Breast epithelium (tissue), 4 donors: ENCODE measurements at places on chromosomes 6 and 20. TPM values are rescaled to one million over a fixed set of nuclear protein-coding genes. Genes with fewer than 3 reads are reported as not detected.

PROKR2 gene
- total RNA-seq = not detected

POLR3F gene
- 17.6 TPM for total RNA-seq

GRCh38 chr6:87690441-87690840 is 11.6 kb downstream of the AKIRIN2 start:
- H3K4me1 ChIP-seq = no peaks in the 10 kb centered on the region
- DNase-seq = no peak
- H3K4me3 ChIP-seq = no peak overlapping the region
- H3K36me3 ChIP-seq = no peaks in the 10 kb centered on the region

- peaks cover 4% of the 10 kb centered on the region for H3K4me1 ChIP-seq
- H3K4me3 ChIP-seq = peak overlapping the region; percentile 59
- H3K36me3 ChIP-seq = no peaks in the 10 kb centered on the region
- H3K27ac ChIP-seq = peak overlapping the region; percentile 83
- no peak for DNase-seq
- H3K27me3 ChIP-seq = no peaks in the 10 kb centered on the region
Observed at GRCh38 chr6:28354688-28355554, 5.2 kb downstream of the ZKSCAN3 start.

HLA-DOB gene
- total RNA-seq = 2.0 TPM

DNA sequence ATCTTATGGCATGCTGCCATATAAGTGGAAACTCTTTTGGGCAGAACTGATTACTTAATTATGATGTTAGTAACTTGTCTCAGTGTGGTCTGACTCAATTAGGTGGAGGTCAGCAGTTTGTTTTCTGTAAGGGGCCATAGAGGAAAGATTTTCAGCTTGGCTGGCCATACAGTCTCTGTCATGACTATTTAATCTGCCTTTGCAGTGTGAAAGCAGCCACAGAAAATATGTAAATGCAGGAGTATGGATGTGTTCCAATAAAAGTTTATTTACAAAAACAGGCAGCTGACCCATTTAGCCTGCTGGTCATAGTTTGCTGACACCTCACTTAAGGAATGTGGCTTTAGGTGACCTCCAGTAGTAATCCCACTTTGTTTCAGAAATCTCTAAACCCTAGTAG is 700.7 kb downstream of the EPM2A start:
- no peaks in the 10 kb centered on the region for H3K36me3 ChIP-seq
- no peaks in the 10 kb centered on the region for H3K27me3 ChIP-seq
- no peak overlapping the region for H3K27ac ChIP-seq

GRCh38 chr20:61354901-61355495 is 102.9 kb downstream of the CDH4 start:
- no peak overlapping the region for H3K4me3 ChIP-seq
- no peaks in the 10 kb centered on the region for H3K4me1 ChIP-seq
- DNase-seq = no peak
- no peaks in the 10 kb centered on the region for H3K36me3 ChIP-seq

GCLC gene
- total RNA-seq = 33.8 TPM

SPTLC3 gene
- total RNA-seq = 7.9 TPM

DNA sequence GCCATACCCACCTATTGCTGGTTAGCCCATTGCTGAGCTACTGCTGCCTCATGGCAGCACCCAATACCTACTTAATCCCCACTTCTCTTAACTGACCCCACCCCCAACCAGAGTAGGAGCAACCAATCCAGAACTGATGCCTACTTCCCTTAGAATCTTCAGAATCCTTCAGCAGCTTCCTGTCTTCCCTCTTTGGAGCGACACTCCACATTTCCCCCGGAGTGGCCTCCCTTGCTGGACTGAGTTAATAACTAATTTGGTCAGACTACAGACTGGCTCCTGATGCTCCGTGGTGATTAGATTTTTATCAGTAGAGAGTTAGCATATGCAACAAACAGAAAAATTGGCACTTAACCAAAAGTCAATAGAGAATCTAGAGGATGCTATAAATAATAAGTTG is 51.2 kb upstream of the UBR2 start:
- no peaks in the 10 kb centered on the region for H3K27me3 ChIP-seq
- H3K27ac ChIP-seq = no peak overlapping the region
- H3K36me3 ChIP-seq = no peaks in the 10 kb centered on the region
- DNase-seq = no peak
- H3K4me1 ChIP-seq = no peaks in the 10 kb centered on the region

GRCh38 chr6:72999995-73000394 is 225.3 kb downstream of the KHDC1L start:
- H3K4me1 ChIP-seq = no peaks in the 10 kb centered on the region
- no peaks in the 10 kb centered on the region for H3K36me3 ChIP-seq
- peak; percentile 18 for DNase-seq
- no peaks in the 10 kb centered on the region for H3K27me3 ChIP-seq
- no peak overlapping the region for H3K4me3 ChIP-seq

PRKN gene
- total RNA-seq = 11.2 TPM

DNA sequence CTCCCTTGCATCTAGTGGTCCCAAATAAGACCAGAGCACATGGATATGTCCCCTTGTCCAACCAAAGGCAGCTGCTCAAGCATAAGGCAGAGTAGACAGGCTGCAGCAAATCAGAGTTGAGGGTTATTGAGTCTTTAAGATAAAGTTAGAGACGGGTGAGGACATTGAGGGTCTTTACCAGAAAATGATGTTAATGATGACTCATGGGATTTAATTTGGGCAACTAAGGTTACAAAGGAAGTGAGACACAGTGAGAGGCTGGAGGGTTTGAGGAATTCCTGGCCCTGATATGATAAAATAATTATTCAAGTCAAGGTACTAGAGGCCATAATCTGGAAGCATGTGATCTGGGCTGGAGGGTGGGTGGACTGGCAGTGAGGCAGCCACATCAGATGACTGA is 133.6 kb downstream of the ALDH8A1 start:
- H3K4me1 ChIP-seq = no peaks in the 10 kb centered on the region
- H3K27me3 ChIP-seq = no peaks in the 10 kb centered on the region
- H3K4me3 ChIP-seq = no peak overlapping the region
- H3K36me3 ChIP-seq = no peaks in the 10 kb centered on the region
- DNase-seq = no peak

- H3K27ac ChIP-seq = no peak overlapping the region
- no peak for DNase-seq
- H3K4me3 ChIP-seq = no peak overlapping the region
- H3K36me3 ChIP-seq = no peaks in the 10 kb centered on the region
- H3K4me1 ChIP-seq = no peaks in the 10 kb centered on the region
Observed at GRCh38 chr20:51233345-51233744, 210.4 kb upstream of the KCNG1 start.

- DNase-seq = no peak
- H3K36me3 ChIP-seq = no peaks in the 10 kb centered on the region
- H3K27me3 ChIP-seq = no peaks in the 10 kb centered on the region
Observed at GRCh38 chr6:5151955-5152401, 66.8 kb downstream of the PPP1R3G start.

TNXB gene
- 89.8 TPM for total RNA-seq

KCNK16 gene
- not detected for total RNA-seq

GRCh38 chr6:154653853-154654252 is 79.4 kb upstream of the SCAF8 start:
- no peak overlapping the region for H3K4me3 ChIP-seq
- no peak for DNase-seq
- no peak overlapping the region for H3K27ac ChIP-seq
- no peaks in the 10 kb centered on the region for H3K27me3 ChIP-seq
- H3K4me1 ChIP-seq = no peaks in the 10 kb centered on the region

HCRTR2 gene
- not detected for total RNA-seq

- no peaks in the 10 kb centered on the region for H3K36me3 ChIP-seq
- DNase-seq = no peak
- H3K4me3 ChIP-seq = no peak overlapping the region
- H3K27me3 ChIP-seq = no peaks in the 10 kb centered on the region
- no peaks in the 10 kb centered on the region for H3K4me1 ChIP-seq
- H3K27ac ChIP-seq = no peak overlapping the region
Observed at GRCh38 chr20:6921717-6922386, 154.4 kb downstream of the BMP2 start.

GRCh38 chr6:138092686-138093085 is 14.5 kb downstream of the PERP start:
- no peaks in the 10 kb centered on the region for H3K27me3 ChIP-seq
- H3K4me1 ChIP-seq = no peaks in the 10 kb centered on the region
